ENCODE measurements at places on chromosomes 3 and 15.

DNA sequence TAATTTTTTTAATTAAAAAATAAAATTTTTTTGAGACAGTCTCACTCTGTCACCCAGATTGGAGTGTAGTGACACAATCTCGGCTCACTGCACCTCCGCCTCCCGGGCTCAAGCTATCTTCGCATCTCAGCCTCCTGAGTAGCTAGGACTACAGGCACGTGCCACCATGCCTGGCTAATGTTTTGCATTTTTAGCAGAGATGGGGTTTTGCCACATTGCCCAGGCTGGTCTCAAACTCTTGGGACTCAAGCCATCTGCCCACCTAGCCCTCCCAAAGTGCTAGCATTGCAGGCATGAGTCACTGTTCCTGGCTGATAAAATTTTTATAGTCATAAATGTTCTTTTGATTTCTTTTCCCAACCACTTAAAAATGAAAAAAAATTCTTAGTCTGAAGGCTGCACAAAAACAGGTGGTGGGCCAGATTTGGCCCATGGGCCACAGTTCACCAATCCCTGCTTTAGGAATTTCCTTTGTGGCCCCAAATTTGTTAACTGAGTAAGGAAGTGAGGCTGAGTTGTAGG lies 9.2 kb downstream of the UBA5 start:
- DNase-seq, result no peak

GRCh38 chr15:59240036-59240435 lies 33.4 kb downstream of the LDHAL6B start:
- DNase-seq, result no peak

- DNase-seq, result no peak
Measured at GRCh38 chr3:45749880-45750279, 46.5 kb downstream of the SLC6A20 start.

- DNase-seq, result no peak
Measured at GRCh38 chr15:50100486-50100885, 18.5 kb downstream of the ATP8B4 start.

GRCh38 chr3:69212411-69213160 lies 90.2 kb upstream of the LMOD3 start:
- DNase-seq, result no peak

DNA sequence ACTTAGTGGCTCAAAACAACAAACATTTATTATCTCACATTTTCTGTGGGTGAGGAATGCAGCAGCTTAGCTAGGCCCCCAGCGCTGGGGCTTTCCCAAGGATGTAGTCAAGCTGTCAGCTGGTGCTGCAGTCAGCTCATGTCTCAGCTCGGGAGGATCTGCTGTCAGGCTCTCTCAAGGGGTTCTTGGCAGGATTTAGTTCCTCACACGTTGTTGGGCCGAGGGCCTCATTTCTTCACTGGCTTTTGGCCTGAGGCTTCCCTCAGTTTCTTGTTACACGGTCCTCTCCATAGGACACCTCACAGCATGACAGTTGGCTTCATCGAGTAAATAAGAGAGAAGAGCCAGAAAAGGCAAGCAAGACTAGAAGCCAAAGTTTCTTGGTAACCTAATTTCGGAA lies 13.7 kb upstream of the U2SURP start:
- DNase-seq, result no peak

DNA sequence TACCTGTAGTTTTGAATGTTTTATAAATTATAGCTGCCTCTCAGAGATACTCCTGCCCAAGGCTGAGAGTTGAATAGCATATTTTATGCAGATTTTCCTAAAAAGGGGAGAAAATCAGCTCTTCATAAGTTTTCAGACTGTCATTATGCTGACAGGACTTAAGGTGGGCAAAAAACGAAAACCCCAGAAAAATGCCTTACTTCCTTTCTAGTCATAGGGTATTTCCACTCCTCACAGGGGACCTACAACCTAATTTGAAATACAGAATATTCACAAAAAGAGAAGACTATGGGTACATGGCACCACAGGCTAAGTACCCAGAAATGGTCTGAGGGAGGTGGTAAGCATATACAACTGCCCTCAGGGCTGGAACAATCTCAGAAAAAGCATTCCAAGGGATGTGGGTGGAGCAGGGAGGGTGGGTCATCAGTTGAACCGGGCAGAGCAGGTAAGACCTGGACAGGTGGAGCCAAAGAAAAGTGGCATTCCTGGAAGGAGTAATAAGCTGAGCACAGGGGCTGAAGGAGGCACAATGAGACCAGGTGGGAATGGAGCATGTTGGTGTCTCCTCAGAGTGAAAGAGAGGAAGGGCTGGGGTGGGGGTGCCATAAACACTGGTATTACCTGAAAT lies 10.6 kb upstream of the OXSR1 start:
- no peak for DNase-seq

- DNase-seq, result no peak
Measured at GRCh38 chr3:187986514-187986934, 167.4 kb upstream of the LPP start.

DNA sequence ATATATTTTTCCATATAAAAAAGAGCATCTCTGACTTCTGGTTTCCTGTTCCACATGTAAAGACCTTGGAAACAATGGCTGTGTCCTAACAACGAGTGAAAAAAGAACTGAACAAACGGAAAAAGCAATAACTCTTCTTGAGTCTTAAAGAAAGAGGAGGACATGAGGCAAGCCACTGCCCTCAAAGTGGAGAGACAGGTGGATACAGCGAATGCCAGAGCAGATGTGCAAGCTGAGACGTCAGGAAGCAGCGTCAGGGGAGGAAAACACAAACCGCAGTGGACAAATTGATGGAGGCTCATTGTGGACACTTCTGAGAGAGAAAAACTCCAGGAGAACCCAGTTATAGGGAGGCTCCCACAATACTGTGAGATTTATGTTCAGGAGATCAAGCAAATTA lies 208.0 kb upstream of the MME start:
- DNase-seq, result no peak

DNA sequence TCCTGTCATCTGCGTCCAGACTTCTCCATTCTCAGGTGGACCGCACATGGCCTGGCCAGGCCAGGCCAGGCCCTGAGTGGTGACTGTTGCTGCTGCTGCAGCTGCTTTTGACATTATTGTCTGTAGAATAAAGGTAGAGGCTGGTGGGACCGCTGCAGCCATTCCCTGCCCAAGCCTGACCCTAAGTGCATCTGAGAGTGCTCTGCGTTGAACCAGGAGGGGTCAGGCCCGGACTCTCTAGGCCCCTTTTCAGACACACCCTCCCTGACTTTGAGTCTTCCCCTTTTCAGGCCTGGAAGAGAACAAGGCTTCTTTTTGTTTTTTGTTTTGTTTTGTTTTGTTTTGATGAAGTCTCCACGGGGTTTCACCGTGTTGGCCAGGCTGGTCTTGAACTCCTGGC lies 54.6 kb upstream of the FLNB start:
- DNase-seq, result no peak

DNA sequence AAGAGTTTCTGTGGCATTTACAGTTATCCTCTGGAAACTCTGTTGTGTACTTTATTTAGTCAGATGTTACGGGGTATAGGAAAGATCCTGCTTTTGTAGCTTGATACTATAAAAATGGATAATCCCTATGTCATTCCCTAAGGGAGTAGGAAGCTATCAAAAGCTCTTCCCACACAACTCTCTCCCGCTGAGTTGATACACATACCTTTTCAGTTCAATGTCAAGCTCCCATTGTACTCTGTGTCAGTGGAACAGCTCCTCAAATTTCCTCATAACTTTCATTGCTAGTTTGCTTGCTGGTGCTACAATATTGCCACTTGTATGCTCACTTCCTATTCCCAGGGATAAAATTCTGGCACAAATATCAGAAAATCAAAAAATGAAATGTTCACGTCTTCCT lies 893.3 kb upstream of the GBE1 start:
- no peak for DNase-seq

DNA sequence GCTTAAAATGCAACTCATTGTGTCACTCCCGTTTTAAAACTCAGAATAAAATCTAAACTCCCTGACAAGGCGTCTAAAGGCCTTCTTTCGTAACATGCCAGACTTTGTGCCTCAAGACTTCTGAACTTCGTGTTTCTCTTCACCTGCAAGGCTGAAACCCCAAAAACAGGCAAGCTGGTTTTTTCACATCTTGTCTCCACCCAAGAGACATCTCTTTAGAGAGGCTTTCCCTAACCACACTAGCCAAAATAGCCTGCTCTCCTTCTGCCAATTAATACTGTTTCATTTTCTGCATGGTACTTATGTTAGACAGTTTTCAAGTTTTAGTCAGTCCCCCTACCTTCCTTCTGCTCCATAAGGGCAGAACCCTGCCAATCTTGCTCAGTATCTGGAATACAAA lies 41.6 kb downstream of the RAF1 start:
- DNase-seq, result no peak

GRCh38 chr15:91784973-91785709 lies 68.4 kb upstream of the SLCO3A1 start:
- DNase-seq, result no peak

DNA sequence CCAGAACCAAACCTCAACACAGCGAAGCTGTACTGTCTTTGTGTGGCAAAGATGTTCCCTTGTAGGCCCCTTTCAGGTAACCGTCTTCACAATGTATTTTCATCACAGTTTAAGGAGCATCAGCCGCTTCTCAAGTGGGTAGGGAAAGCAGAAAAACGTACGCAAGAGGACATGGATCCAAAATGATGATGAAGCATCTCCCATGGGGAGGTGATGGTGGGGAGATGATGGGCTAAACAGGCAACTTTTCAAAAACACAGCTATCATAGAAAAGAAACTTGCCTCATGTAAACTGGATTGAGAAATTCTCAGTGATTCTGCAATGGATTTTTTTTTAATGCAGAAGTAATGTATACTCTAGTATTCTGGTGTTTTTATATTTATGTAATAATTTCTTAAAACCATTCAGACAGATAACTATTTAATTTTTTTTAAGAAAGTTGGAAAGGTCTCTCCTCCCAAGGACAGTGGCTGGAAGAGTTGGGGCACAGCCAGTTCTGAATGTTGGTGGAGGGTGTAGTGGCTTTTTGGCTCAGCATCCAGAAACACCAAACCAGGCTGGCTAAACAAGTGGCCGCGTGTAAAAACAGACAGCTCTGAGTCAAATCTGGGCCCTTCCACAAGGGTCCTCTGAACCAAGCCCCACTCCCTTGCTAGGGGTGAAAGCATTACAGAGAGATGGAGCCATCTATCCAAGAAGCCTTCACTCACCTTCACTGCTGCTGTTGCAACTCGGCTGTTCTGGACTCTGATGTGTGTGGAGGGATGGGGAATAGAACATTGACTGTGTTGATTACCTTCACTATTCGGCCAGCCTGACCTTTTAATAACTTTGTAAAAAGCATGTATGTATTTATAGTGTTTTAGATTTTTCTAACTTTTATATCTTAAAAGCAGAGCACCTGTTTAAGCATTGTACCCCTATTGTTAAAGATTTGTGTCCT lies 60.0 kb downstream of the AAGAB start:
- DNase-seq, result no peak

DNA sequence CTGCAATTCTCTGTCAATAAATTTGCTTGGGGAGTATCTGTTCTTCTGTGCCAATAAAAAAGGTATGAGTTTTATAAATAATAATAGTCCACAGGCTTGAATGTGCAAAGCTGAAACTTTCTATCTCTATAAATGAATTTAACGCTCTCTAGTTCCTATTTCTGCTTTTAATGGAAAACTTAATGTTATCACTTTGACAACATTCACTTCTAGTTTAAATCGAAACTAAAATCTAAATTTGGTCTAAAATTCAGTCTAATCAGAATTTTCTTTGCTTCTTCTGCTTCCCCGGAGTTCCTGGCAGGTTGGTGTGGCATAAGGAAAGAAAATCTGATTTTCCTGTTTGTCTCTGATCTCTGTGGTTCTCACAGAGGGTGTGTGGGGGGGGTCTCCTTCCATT lies 450.1 kb upstream of the TBL1XR1 start:
- DNase-seq, result no peak

DNA sequence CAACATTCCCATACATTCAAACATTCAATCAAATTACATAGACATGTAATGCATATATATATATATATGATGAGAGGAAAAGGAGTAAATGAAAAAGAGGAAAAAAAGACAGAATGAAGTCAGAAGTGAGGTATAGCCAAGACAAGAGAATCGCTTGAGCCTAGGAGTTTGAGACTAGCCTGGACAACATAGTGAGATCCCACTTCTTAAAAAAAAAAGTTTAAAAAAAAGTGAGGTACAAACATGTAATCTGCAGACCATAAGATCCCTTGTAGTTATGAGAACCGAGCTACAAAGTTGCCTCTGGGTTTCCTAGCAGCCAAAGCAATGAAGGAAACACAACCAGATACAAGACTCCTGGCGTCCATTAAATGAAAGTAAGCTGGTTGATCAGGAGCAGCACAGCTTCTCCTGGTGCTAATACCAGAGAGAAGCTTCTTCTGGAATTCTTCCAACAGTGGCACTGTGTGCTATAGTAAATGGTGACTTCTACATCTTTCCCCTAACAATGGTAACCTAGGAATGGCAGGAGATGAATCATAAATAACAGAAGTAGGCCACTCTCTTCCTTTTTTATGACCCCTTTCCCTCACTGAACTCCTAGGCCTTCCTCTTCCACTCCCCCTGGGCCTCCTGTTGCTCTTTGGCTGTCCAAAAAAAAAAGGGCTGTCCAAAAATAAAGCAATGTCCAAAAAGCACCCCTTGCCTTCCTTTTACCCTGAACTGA lies 3.5 kb downstream of the KCNMB3 start:
- no peak for DNase-seq

GRCh38 chr3:20232906-20233780 lies 47.1 kb upstream of the SGO1 start:
- DNase-seq, result no peak

- DNase-seq, result no peak
Measured at GRCh38 chr15:51202783-51203182, 108.1 kb upstream of the TNFAIP8L3 start.

GRCh38 chr3:99562990-99563607 lies 75.3 kb upstream of the COL8A1 start:
- DNase-seq, result no peak

GRCh38 chr3:153145454-153145853 lies 16.6 kb upstream of the RAP2B start:
- DNase-seq, result no peak

DNA sequence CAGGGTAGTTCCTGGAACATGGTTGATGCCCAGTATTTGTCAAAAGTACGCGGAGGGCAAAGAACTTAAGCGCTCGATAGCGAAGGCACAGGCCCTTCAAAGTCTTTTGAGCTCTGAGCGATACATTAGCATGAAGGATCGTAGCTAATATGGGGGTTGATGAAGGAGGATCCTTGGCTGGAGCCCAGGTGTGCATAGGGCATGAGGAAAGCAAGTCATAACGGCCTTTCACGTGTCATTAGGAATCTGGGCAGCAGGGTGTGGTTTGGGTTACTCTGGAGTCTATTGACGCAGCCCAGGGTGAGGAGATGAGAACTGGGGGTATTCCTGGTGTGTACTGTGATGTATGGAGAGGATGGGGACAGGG lies 31.7 kb downstream of the SPINK8 start:
- no peak for DNase-seq

- DNase-seq, result no peak
Measured at GRCh38 chr15:67523330-67523729, 2.4 kb downstream of the C15orf61 start.

DNA sequence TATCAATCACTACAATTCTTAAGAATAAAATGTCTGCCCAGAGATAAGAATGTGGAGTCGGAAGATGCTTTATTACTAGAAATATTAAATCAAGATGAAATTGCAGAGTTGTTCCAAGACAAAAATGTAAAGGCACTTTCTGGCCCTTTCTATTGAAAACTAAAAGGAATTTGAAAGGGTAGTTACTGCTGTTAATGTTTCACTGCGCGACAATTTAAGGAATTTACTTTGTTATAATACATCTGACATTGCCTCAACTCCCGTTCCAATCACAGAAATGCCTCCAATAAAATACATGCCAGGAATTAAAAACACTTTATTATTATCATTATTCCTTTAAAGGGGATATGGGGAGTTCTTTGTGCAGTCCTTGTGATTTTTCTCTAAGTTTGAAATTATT lies 26.4 kb downstream of the RSL24D1 start:
- no peak for DNase-seq

Data from left forelimb (tissue), 1 donor.